Left renal cortex interstitium (tissue), 4 donors: ENCODE measurements at places on chromosomes 4 and X.

DNA sequence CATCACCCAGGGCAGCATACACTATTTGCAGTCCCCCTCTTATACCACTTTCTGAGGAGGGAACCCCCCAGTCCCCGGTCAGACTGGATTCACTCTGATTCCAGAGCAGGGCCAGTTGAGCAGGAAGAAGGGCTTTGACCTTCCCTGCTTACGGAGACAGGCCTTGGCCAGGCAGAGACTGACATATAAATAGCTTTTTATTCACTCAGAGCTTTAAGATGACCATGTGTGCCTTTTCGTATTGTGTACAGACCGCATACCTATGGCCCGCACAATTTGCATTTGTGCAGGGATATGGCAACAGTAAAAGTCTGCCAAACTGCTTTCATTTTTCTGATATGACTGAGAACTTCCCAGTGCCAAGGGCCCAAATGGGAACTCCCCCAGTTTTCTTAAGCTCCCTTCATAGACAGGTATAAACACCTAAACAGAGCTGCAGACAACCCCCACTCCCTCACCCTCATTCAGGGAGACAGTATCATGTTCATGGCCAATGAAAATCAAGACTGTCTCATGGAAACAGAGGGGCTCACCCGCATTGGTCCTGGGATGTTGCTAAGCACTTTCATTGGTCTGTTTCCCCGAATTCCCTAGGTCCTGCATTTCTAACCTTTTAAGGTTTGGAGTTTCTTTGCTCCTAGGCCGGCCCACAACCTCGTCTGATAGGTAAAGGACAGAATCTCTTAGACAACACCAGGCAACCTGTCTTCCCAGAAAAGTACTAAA is 86.0 kb downstream of the RTL5 start:
- DNase-seq = no peak

DNA sequence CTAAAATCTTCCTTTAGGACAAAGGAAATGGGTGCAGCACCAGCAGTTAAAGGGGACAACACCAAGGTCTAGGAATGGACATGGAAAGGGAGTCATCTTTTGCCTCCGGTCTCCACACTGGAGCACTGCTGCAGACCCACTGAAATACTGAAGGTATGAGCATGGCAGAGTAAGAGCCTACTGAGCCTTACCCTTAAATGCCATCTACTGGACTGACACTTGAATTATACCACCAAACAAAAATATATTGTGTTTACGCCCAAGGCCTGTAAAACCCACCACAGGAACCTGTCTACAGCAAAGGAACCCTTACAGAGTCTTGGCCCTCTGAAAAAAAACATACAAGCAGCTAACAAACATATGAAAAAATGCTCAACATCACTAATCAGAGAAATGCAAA is 443.4 kb downstream of the CCSER1 start:
- DNase-seq = no peak

- DNase-seq = no peak
Observed at GRCh38 chrX:143994206-143994605, 110.3 kb downstream of the UBE2NL start.

- no peak for DNase-seq
Observed at GRCh38 chr4:38532908-38533499, 131.0 kb upstream of the KLF3 start.

DNA sequence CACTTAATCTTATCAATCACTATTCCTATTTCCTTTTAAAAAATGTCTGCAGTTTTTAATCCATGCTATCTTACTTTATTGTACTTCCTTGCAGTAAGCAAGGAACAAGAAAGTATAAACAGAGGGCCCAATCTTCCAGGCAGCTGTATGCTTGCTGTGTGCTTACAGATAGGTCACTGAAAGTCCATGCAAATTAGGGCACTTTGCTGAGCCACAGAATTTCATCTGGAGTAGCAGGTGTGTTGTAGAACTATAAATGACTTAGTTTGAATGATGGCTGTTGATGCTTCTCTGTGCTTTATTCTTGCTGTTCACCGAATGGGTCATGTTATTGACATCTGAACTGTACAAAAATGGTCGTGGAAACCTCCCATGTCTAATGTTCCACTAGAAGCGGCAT is 154.6 kb downstream of the ATOH1 start:
- DNase-seq = no peak

DNA sequence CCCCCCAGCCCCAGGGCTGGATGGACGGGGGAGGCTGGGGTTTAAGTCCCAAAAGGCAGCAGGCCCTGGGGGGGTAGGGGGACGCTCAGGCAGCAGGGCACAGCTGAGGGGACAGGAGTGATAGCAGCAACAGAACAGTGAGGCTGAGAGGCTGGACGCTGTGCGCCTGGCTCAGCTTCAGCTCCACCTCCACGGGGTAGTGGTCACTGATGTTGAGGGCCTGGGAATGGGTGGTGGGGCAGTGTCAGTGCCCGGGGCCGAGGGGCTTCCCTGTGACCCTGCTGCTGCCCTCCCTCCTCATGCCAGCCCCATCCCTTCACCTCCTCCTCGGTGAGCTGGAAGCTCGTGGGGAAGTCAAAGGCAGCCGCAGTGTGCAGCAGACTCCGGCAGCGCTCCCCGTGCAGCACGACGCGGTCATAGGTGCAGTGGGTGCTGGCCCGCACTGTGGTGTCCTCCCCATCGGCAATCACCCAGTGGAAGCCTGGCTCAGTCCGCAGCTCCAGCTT is 4.5 kb downstream of the RPL10 start:
- DNase-seq = no peak

- DNase-seq = no peak
Observed at GRCh38 chr4:95742179-95742578, 97.7 kb upstream of the PDHA2 start.
